ENCODE measurements at places on chromosomes 12 and 14.

- peak; percentile 52 for DNase-seq
Measured at GRCh38 chr14:92986254-92987147, 63.6 kb downstream of the CHGA start.

GRCh38 chr14:106269029-106269428 is 742.6 kb downstream of the TMEM121 start:
- DNase-seq, result no peak

DNA sequence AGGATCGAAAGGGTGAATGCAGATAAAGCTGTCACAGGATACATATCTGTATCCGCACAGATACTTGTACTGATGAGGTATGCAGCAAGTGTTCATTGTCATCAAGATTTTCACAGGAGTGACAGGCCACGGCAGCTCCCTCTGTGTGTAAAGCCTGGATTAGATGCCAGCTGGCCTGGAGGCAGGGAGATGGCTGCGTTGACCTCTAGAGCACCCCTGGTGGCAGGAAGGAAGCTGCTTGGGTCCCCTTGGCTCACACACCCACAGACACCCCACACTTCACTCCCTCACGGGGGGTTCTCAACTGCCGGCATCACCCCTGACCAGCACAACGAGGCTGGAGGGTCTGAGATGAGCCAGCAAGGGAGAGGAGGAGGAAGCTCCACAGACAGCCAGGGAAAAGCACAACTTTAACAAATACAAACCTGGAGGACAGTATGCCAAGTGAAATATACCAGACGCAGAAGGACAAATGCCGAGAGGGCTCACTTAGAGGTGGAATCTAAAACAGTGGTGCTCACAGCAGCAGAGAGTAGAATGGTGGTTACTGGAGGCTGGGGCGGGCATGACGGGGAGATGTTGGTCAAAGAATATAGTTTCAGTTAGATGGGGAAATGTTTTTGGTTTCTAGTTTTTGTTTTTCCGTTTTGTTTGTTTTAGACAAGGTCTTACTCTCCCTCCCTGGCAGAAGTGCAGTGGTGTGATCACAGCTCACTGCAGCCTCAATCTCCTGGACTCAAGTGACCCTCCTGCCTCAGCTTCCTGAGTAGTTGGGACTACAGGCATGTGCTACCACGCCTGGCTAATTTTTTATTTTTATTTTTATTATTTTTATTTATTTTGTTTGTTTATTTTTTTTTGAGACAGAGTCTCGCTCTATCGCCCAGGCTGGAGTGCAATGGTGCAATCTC is 45.7 kb downstream of the TEAD4 start:
- no peak for DNase-seq

DNA sequence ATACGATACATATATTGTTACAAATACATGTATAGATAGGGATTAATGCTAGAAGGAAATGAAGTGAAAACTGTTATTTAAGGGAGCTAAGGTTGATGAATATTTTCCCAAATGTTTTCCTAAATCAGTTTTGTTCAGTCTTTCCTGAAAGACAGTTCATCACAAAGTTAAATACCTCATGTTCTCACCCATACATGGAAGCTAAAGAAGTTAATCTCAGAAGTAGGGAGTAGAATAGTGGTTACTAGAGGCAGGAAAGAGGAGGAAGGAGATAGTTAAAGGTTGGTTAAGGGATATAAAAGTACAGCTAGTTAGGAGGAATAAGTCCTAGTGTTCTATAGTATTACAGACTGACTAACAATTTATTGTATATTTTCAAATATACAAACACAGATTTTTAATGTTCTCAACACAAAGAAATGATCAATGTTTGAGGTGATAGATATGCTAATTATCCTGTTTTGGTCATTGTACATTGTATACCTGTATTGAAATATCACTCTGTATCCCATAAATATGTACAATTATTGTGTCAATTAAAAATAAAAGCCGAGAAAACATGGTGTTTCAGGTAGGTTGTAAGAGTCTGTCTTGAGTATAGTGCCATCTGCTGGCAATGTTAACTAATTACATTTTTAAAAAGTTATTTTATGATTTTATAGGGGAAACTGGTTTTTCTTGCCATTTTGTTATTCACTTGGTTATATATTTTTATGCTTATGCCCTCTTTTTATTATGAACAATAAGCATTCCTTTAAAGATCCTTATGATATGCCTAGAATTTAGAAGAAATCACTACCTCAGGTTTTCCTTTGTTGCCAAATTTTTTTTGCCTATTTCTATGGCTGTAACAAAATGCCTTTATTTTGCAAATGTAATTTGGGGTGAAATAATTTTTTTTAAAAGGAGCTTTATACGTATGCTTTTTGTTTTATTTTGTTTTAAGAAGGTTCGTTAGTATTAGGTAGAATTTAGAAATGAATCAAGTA is 26.9 kb downstream of the ZDHHC17 start:
- peak; percentile 15 for DNase-seq

DNA sequence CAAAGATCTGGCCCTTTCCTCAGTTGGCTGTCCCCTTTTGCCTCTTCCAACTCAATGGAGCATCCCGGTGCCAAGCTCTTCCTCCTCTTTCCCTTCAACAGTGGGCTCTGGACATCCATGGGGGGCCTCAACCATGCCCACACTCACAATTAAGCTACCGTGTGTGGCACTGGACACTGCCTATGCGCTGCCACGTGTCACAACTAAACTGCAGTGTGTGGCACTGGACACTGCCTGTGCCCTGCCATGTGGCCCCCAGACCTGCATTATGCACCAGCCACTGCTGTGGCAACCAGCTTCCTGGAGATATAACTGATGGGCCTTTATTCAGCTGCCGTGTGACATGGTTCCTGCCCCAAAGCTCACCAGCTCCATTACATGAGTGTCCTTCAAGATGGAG is 179.1 kb downstream of the KCNA5 start:
- DNase-seq, result no peak

DNA sequence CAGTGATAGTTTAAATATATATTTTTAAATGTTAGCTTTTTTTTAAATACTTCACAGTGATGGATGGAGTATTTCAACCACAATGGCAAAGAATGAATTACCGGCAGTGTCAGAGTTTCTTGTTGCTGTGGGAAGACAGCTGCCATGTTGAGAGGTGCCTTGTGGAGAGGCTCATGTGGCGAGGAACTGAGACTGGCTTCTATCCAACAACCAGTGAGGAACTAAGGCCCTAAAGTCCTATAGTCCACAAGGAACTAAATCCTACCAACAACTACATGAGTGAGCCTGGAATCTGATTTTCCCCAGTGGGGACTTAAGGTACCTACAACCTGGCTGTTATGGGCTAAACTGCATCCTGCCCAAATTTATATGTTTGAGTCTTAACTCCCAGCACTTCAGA is 220.2 kb upstream of the PLEKHG7 start:
- no peak for DNase-seq

Data from HFFc6 (cell line).